Sigmoid colon (tissue), 7 donors: ENCODE measurements at places on chromosomes 4 and X. TPM values are rescaled to one million over a fixed set of nuclear protein-coding genes. Genes with fewer than 3 reads are reported as not detected.

Gene VEGFC
- 4.3 TPM for total RNA-seq

Gene COX7B
- total RNA-seq, result 811 TPM

Gene NSUN7
- total RNA-seq, result 3.0 TPM

Gene FGFBP2
- total RNA-seq, result 17.1 TPM

Gene EDA2R
- 1.2 TPM for total RNA-seq

Gene XAGE1A
- not detected for total RNA-seq

Gene C4orf36
- total RNA-seq, result 0.99 TPM

Gene GASK1B
- total RNA-seq, result 34.4 TPM

Gene SOWAHB
- not detected for total RNA-seq

Gene SOD3
- 69.1 TPM for total RNA-seq

Gene FAM114A1
- 189 TPM for total RNA-seq

Gene KLB
- total RNA-seq, result not detected

Gene PAGE1
- total RNA-seq, result not detected

- DNase-seq, result no peak
These were observed 189.3 kb downstream of the PTTG2 start for GRCh38 chr4:38149472-38149996.

DNA sequence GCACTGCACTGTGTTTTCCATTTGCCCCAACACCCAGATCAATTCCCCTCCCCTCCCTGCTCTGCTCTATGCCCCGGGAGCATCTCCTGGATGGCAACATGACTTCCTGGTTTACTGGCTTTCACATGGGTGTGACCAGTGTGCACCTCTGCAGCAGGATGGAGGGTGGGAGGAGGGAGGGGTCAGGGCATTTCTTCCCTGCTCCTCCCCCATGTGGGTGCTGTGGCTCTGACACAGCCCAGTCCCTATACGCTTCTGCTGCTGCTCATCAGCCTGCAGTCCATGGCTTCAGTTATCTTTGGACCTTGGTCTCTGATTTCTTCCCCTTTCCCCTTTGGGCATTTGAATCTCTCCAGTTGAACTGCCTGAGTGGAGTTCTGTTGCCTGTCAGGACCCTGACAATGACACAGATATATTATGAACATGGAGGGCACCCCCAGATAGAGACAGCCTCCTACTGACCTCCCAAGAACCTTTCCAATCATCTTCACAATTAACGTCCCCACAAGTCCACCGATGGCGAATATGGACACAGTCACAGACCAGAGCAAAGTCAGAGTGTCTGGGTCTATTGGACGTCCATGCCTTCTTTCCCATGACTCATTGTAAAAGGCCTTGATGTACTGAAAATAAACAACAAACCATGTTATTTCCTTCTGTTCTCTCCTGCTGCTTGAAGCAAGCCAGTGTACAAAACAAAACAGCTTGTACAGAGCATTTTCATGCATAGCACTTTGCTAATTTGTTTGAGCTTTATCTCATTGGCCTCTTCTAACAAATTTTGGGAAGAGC lies 24.8 kb downstream of the SLC2A9 start:
- peak; percentile 14 for DNase-seq

- no peak for DNase-seq
These were observed 30.2 kb downstream of the KIAA0232 start for GRCh38 chr4:6812766-6813165.

GRCh38 chr4:86926435-86927086 lies 8.2 kb upstream of the AFF1 start:
- DNase-seq, result no peak

- no peak for DNase-seq
These were observed 49.4 kb downstream of the GSX2 start for GRCh38 chr4:54149323-54149722.

DNA sequence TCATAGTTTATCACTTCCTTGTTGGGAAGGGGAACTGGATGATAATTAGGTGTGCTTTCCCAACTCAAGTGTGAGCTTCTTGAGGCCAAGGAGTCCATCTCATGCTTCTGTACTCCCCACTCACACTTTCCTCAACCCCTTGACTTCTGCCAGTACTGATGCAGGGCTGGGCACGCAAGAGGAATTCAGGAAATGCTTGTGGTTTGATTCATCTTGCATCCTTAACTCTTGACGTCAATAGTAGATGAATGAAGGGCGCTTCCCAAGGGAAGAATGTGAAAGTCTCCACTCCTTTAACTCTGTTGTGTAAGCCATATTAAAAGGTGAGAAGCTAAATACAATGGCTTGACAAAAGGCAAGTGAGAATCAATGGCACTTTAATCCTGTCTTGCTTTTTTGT lies 101.8 kb downstream of the AGTR2 start:
- no peak for DNase-seq

GRCh38 chrX:111181951-111182350 lies 86.0 kb downstream of the PAK3 start:
- DNase-seq, result no peak

DNA sequence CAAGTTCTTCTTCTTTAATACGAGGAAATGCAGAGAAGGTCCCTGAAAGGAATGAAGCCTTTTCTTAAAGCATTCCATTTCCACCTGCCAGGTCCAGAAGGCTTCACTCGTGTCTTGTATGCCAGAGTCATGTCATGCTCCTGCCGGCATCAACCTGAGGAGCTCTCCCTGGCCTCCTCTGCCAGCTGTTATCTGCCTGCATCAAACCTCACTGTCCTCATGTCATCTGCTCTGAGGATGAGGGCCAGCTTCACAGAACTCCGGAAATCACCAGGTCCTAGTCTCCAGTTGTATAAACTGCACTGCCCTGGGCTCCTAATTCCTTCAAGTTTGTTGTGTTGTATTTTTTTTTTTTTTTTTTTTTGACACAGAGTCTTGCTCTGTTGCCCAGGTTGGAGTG lies 20.0 kb upstream of the S100G start:
- DNase-seq, result no peak

DNA sequence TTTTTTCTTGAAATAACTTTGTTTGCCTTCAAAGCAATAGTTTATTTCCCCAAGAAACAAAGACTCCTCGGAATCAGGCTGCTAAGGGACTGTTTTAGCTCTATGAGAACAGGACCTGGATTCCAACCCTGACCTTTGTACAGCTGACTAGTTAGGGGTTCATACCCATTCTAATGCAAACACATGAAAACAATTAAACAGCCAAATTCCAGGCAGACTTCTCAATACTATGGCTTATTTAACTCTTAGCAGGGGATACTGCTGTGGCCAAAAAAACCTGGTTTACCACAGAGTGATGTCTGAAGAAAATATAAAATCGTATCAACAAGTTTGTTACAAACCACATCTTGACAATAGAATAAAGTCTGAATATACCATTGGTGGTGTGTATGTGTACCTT lies 129.6 kb upstream of the INTU start:
- DNase-seq, result no peak

DNA sequence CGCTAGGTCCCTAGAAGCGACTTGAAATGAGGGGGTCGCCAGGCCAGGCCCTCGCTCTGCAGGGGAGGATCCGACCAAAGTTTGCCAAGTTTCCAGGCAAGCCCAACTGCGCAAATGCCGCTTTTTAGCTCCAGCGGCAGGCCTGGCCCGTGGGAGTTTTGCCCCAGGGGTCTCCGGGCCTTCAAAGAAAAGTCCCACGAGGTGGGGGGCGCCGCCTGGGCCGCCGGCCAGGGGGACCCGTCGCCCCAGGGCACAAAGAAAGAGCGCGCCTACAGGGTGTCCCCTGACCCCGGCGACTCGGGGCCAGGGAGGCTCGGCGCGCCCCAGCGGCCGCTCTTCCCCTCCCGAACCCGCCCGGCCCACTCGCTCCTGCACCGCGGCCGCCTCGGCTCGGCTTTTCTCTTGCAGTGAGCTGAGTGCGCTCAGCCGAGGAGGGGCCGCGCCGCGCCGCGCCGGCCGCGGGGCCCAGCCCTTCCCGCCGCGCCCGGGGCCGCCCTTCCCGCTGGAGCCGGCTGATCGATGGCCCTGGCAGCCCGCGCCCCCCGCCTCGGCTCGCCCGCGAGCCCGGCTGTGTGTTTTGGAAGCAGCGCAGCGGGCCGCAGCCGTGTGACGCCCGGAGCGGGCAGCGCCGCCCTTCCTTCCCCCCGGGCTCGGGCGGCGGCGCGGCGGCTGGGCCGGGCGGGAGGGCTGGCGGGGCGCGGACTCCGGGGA lies 754 bp upstream of the KLF3 start:
- DNase-seq, result peak; percentile 80

DNA sequence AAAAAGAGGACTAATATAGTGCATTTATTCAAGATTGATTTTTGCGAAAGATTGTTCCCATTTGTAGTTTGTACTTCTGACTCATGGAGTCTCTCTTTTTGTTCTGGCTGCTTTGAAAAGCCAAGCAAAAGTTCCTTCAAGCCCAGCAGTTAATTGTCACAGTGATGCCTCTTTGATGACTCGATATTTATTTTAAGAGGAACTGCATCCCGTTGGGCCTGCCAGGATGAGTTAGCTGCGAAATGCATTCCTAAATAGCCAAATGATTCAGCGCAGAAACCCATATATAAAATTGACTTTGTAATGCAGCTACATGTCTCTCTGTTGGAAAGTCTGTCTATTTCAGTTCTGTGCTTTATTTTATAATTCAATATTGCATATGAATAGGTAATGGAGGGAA lies 295.1 kb downstream of the GBA3 start:
- DNase-seq, result no peak

GRCh38 chrX:150577174-150577573 lies 8.8 kb downstream of the MTM1 start:
- DNase-seq, result no peak

GRCh38 chrX:150238632-150239382 lies 124.3 kb upstream of the MAMLD1 start:
- no peak for DNase-seq

DNA sequence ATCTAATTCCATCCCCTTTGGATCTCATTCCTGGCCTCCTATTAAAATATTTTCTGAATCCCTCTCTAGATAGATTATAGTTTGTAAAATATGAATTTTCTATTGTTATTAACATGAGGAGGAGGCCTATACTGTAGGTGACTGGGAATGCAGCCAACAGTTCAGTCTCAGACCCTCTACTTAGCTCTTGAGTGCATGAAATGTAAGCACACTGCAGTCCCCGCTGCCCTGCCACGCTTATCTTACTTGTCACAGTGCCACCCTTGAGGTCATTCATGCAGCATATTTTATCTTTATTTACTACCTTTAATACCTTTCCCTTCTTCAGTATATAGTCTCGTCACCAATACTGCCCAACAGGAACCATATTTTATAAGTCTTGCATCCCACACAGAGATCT lies 151.0 kb downstream of the CAMK2D start:
- no peak for DNase-seq

- peak; percentile 66 for DNase-seq
These were observed 114.4 kb downstream of the GLRA3 start for GRCh38 chr4:174714393-174715211.

- no peak for DNase-seq
These were observed 9.5 kb downstream of the HPRT1 start for GRCh38 chrX:134469486-134469885.

DNA sequence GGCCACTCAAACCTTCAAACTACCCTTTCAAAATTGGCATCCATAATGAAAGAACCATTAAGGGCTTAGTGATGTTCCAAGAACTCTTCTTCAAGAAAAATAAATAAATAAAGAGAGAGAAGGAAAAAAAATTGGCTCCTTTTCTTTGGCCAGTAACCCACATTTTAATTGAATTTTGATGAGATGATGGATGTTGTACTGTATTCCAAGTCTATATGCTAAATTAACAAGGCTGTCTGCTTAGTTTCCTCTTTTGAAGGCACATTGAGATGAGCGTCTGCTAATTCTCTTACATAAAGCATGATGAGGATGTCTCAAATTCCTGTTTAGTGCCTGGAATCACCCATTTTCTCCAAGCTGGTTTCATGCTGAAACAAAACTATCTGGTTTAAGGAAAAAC lies 33.4 kb downstream of the PHOX2B start:
- DNase-seq, result no peak

DNA sequence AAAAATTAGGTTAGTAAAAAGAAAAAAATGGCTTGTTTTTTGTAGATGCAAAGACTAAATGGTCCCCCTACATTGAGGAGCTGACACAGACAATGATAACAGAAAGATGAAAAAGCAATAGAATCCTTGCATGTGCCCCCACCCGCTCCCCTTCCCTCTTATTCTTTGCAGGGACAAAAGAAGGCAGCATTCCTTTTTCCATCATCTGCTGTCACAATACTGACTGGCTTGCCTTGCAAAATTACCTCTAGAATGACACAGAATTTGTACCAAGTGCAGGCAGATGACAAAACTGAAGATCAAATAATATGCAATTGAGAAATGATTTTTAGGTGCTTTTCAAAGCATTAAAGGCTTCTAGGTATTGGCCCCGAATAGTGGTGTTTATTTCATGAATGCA lies 153.1 kb upstream of the AGA start:
- no peak for DNase-seq

DNA sequence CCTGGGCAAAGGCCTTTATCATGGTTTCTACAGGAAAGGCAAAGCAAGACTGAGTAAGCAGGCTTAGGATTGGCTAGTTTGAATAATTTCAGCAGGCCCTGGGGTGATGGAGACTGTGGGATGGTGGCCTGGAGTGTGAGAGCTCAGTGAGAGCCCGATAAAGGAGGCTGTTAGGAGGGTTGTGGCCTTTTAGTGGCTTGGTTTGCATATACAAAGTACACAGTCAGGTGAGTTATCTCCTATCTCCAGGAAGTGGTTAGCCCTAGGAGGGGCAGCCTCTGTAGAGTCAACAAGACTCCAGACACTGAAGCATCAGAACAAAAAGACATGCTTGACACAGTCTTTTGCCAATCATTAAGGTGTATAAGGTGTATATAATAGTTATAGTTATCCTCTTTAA lies 157.2 kb downstream of the CFAP299 start:
- DNase-seq, result no peak

GRCh38 chrX:124354648-124355047 lies 8.3 kb downstream of the SH2D1A start:
- DNase-seq, result no peak

GRCh38 chr4:24840826-24841543 lies 45.6 kb downstream of the SOD3 start:
- DNase-seq, result no peak
